ENCODE measurements at places on chromosomes 5 and 9.

DNA sequence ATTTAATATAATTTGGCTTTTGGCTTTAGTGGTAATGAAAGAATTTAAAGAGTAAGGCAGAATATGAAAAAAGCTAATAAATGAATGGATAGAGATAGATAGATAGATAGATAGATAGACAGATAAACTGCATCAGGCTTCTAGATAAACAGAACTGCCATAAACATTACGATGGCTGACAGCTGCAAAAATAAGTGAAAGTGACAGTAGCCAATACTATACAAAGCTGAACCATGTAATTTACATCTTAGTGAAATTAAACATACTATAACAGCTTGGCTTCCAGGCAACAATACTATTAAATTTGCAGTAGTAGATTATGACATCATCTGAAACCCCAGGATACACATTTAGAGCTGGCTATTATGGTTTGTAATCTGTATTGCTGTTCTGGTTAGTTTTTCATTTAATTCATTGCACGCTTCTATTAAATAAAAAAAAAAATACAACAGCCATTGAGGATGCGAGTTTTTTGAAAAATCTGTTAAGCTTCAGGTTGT, 1354.8 kb downstream of the PTPRD start:
- no peak for DNase-seq

DNA sequence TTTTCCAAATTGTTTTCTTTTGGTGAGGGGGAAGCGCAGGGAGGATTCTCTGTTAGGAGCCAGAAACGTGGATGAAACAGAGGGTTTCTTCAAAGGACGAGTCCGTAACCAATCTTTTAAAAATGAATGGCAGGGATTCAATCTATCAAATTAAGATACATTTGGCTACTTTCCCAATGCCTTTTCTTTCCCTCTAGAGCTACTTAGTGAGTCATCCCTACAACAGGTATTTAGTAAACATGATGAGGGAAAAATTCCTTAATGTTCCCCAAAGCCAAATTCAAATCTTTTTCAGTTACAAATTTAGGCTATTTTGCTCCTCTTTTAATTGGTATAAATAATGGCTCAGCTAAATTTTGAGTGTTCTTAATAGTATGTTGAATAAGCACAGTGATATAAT, 366.4 kb upstream of the RIOK2 start:
- DNase-seq, result no peak

- DNase-seq, result no peak
Measured at GRCh38 chr9:114271556-114272510, 51.1 kb upstream of the ORM1 start.

- no peak for DNase-seq
Measured at GRCh38 chr5:173735184-173735583, 118.7 kb upstream of the BOD1 start.

DNA sequence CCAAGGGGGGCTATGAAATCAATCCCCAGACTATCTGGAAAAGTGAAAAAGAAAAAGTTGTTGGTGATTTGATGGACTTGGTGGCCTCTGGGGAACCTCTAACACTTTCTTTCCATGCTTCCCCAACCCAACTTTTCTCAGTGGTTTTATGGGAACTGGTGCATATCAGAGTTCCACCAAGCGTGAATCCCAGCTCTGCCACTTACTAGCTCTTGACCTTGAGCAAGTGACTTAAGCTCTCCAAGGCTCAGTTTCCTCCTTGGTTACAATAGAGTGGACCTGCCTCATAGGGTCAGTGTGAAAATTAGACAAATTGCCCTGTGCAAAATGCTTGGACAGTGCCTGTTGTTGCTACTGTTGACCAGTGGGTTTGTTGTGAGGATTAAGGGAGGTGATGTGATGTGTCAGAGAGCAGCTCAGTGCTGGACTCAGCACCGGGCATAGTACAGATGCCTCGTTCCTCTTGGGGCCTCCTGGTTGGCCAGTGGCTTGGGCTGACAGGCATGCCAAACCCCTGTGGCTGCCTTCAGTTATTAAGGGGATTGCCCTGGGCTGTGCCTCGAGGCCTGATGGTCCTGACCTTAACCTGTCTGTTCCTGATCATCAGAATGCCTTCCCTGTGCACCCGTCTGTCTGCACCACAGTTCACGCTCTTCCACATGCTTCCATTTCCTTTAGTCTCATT, 49.3 kb downstream of the COL15A1 start:
- DNase-seq, result no peak

DNA sequence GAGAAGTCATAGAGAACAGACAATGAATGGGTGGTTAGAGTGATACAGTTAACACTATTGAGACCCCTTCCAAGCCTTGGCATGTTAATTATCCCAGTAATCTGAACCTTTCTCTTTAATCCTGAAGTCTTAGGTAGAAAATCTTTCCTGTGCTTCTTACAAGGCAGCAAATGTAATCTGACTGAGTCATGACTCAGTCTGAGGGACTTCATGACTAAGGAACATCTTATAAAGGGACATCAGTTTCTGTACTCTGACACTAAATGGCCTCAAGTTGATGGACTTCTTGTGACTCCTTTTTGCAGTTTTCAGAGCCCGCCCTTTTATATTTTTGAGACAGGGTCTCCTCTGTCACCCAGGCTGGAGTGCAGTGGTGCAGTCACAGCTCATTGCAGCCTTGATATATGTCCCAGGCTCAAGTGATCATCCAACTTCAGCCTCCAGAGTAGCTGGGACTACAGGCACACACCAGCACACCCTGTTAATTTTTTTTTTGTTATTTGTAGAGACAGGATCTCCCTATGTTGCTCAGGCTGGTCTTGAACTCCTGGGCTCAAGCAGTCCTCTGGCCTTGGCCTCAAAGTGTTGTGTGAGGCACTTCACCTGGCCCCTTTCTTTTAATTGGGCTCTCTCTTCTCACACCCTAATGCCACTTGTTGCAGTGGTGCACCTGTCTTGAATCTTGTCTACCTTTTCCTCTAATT, 9.5 kb downstream of the EXOSC3 start:
- no peak for DNase-seq

DNA sequence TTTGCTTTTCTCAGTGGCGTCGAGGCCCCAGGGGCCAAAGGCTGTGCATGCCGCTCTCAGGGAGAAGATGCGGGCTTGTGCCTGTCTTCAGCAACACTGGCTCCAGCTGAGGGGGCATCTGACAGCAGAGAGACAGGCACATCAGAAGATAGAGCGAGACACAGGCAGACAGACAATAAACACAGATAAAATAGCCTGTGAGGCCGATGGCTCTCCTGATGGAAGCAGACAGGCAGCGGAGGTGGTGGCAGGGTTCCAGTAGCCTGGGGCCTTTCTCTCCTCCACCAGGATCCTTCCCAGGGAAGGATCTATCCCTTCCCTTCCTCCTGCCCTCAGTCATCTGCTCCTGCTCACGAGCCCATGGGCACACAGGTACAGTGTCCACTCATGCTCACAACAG, 16.6 kb upstream of the UNC5A start:
- DNase-seq, result no peak

- DNase-seq, result no peak
Measured at GRCh38 chr9:113511047-113511521, 47.6 kb downstream of the RGS3 start.

- DNase-seq, result no peak
Measured at GRCh38 chr5:74969726-74970125, 82.6 kb downstream of the GCNT4 start.

- DNase-seq, result no peak
Measured at GRCh38 chr5:140298183-140298601, 4.7 kb downstream of the PFDN1 start.

- DNase-seq, result no peak
Measured at GRCh38 chr5:94661086-94661485, 42.6 kb downstream of the SLF1 start.

GRCh38 chr9:85445887-85446286, 295.9 kb downstream of the AGTPBP1 start:
- no peak for DNase-seq

GRCh38 chr5:134458234-134459009, 46.7 kb upstream of the CDKN2AIPNL start:
- DNase-seq, result no peak

GRCh38 chr5:146047396-146047795, 58.0 kb downstream of the PLAC8L1 start:
- DNase-seq, result no peak

DNA sequence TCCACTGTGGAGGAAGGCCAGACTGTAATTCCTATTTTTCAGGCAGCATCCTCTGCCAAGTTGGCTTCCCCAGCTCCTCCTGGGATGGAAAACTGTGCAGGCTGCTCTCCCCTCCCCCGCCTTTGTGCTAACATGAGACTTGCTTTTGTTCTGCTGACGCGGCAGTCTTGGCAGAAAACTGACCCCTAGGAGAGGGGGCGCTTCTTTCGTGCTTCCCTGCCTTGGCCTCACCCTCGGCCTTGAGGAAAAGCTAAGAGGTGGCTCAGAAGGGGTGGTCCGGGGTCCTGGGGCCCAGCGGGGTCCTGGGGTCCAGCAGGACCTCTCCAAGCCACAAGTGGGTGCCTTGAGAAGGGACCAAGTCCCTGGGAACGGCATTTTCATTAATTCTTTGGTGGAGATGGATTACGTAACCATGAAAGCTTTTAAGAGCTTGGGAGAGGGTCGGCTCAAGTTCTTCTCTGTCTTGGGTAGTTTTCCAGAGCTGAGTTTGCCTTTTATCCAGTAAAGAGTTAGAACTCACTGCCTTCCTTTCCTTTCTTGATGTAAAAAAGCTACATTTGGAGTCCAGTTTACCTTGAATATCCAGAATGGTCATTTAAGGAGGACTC, 51.0 kb downstream of the SH3PXD2B start:
- DNase-seq, result no peak

DNA sequence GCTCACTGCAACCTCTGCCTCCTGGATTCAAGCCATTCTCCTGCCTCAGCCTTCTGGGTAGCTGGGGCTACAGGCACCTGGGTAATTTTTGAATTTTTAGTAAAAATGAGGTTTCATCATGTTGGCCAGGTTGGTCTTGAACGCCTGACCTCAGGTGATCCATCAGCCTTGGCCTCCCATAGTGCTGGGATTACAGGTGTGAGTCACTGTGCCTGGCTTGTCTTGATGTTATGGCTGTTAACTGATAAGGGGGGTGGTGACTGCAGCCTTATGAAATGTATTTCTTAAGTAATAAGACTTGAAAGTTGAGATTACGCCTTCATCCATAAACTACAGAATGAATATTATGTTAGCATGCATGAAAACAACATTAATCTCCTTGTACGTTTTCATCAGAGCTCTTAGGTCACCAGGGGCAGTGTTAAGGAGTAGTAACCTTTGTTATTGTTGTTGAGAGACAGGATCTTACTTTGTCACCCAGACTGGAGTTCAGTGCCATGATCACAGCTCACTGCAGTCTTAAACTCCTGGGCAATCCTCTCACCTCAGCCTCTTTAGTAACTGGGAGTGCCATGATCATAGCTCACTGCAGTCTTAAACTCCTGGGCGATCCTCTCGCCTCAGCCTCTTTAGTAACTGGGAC, 148.3 kb downstream of the ATP10B start:
- DNase-seq, result no peak

DNA sequence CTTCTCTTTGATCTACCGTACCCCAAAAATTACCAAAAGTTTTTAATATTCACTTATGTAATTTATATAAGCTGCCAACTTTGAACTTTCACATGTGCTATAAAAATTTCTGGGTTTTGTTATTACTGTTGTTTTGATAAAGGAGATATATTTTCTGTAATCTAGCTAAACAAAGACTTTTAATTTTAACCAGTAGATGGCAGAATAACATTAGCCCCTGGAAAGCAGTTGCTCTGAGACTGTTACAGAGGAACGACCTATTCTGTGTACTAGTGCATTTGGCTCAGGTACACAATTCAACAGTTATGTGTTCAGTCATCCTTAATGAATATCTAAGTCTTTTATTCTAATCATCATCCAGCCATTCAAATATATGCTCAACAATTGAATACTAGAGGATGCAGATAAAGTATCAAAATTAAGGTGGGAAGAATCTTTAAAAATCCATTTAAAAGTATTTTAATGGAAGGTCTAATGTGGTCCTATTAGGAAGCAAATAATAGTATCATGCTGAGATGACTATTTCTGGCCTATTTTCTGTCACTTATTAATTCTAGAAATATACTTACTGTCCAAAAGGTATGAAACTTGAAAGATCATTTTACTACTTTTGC, 8.6 kb downstream of the KLHL9 start:
- DNase-seq, result no peak

- DNase-seq, result no peak
Measured at GRCh38 chr5:180069589-180070247, 1.8 kb downstream of the RNF130 start.

- DNase-seq, result no peak
Measured at GRCh38 chr5:73955271-73955846, 329.4 kb downstream of the ARHGEF28 start.

DNA sequence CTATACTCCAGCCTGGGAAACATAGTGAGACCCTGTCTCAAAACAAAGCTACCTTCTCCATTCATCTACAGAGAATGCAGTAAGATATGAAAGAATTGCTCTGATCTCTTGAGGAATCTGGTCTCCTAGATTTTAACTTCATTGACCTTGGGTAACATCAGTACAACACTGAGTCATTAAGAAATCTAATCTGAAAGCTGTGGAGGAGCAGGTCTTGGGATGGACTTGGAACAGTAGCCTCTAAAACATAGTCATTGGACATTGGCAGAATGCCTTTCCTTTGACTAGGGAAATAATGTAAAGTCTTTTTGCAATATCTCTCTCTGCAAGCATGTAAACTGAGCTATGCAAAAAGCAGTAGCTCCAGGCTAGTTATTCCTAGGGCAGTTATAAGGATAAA, 58.1 kb downstream of the KCNN2 start:
- no peak for DNase-seq

DNA sequence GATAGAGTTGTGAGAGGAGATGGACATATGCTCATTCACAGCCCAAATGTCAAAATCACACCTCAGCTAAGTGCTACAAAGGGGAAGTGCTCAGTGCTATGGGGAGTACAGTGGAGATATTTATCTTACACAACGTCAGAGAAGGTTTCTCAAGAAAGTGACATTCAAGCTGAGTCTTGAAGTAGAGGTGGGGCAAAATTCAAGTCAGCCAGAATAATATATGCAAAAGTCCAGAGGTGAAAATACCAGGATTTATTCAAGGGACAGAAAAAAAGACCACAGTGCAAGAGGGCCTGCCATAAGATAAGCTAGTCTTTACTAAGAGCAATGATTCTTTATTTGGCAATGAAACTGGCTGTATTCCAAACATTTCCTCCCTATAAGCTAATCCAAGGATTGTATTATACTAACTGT, 327.8 kb upstream of the PIK3R1 start:
- no peak for DNase-seq

Data from activated CD4-positive, alpha-beta T cell treated with anti-CD3 and anti-CD28 coated beads for 24 hours (primary cell).